Activated CD4-positive, alpha-beta T cell treated with anti-CD3 and anti-CD28 coated beads for 4 hours (primary cell): ENCODE measurements at places on chromosomes 1 and 21.

GRCh38 chr1:152170287-152170905 is 11.4 kb upstream of the RPTN start:
- no peak for DNase-seq

- no peak for DNase-seq
Observed at GRCh38 chr1:244849189-244849866, 13.9 kb downstream of the COX20 start.

- no peak for DNase-seq
Observed at GRCh38 chr1:34843392-34844251, 15.9 kb downstream of the SMIM12 start.

- DNase-seq, result no peak
Observed at GRCh38 chr21:44637018-44637850, at the start of gene KRTAP10-10. KRTAP10-10 (plus strand) TSS chr21:44637356; CDS start chr21:44637418, 62 bp downstream.

GRCh38 chr1:28770601-28771165 is 33.9 kb downstream of the YTHDF2 start:
- DNase-seq, result no peak
